ENCODE measurements at places on chromosomes 5 and 9.

- peak; percentile 68 for DNase-seq
Observed at GRCh38 chr5:168409591-168410458, 76.4 kb upstream of the RARS1 start.

GRCh38 chr5:127925916-127926315 lies 157.7 kb upstream of the SLC12A2 start:
- no peak for DNase-seq

DNA sequence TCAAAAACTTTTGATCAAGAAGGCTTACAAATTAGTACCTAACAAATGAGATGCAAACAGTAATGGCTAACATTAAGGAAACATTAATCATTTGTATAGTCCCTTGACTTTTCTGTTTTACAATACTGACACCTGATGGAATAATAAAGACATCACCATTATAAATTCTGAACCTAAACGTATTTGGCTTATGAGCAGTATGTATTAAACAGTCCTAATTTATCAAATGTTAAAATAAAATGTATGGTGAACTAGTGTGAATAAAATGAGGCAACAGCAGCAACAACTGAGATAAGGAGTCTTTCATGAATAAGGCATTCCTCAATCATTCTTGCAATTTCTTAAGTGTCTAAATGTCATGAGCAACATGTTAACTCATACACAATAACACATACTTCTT lies 6.0 kb downstream of the PUM3 start:
- DNase-seq, result peak; percentile 27

DNA sequence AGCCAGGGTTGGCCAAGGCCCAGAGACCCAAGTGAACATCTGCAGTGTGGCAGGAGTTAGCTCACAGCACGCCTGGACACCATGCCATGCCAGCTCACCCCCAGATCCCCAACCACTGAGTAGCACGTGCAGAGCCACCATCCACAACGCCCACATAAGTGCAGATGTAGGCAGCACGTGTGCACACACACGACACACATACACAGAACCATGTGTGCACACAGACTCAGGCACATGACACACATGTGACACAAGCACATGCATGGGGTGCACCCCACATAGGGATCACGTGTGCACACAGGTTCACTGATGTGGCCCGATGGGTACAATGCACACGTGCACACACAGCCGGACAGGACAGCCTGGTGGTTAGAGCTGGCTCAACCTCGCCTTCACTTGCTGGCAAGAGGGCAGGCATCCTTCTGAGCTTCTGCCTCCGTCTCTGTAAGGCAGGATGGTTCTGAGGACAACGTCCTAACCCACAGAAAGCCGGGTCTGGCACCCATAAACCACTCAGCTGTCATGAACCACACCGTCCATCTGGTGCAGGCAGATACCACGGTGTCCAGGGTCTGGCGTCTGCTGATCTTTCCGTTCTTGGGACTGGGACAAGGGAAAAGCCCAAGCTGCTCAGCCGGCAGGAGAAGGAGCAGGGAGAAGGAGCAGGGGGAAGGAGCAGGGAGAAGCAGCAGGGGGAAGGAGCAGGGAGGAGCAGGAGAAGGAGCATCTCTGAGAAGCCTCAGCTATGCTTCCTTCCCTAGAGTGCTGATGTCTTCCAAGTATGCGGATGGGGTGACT lies 12.0 kb downstream of the LRRC26 start:
- DNase-seq, result no peak

GRCh38 chr9:90340421-90340820 lies 302.2 kb downstream of the DIRAS2 start:
- DNase-seq, result peak; percentile 43
